ENCODE measurements at places on chromosomes 7 and 10.
A peak's percentile ranks its signal among the peaks of the same experiment; 100 is the strongest.

DNA sequence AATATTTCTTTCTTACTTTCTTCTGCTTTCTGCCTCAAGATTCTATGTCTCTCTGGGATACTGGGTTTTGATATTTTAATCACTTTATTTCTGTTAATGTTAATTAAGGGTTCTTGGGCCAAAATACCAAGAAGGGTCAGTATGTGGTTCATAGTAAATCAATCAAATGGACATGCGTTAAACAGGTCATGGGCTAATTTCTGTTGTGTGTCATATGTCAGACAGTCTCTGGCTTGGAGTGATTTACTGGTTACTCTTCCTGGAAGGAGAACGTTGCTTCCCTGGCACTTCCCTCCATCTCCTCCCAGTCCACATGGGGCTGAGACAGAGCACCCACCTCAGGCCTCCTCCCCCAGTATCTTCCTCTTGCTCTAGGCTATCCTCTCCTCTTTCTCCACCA is 489.1 kb downstream of the SUGCT start:
- DNase-seq: no peak

- DNase-seq: peak; percentile 73
These were observed 9.2 kb upstream of the FOXP2 start for GRCh38 chr7:114405427-114405826.

GRCh38 chr10:44977287-44978212 is 1.1 kb downstream of the DEPP1 start:
- no peak for DNase-seq

GRCh38 chr10:99619090-99619800 is 994 bp downstream of the SLC25A28 start:
- DNase-seq: no peak

- DNase-seq: no peak
These were observed 147.3 kb upstream of the PLXNA4 start for GRCh38 chr7:132723506-132724081.

GRCh38 chr10:133179651-133180050 is 19.6 kb downstream of the KNDC1 start:
- no peak for DNase-seq

DNA sequence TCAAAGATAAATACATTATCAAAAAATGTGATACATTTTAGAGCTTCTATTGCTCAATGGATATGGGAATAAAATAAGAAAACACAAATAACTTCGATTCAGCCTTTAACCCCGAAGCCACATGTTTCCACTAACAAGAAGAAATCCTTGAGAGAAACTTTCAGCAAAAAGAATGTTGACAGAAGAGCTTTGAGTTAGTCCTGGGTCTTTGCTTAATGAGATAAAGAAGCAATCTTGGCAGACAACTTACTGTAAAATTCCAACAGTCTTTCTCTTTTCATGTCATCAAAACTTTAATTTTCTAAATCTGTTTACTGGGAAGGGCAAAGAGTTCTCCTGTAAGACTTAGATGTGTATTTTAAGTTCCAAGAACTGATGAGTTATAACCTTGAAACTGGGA is 810.2 kb downstream of the CNTNAP2 start:
- no peak for DNase-seq

DNA sequence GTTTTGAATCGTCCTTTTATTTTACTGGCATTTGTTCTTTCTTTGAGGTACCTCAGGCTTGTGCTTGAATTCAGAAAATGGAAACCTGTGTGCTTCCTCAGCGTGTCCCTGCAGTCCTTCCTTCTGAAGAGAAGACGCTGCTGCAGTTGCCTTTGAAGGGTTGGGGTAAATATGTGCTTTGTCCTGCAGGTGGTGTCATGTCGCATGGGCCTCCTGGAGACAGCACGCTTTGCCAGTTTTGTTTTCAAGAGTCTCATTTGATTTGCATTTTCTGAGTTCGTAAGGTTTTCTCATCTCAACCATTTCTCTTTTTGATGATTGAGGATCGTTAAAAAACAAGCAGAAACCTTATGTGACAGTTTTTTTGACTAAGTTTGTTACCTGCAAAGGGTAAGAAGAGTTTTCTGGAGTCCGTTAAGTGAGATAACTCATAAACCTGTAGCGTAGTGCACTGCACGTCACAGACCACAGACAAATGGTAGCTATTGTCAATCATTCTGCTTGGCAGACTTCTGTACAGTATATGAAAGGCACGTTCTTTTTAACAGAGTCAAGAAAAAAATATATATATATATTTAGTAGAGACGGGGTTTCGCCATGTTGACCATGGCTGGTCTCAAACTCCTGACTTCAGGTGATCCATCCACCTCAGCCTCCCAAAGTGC is 57.0 kb downstream of the CDC123 start:
- no peak for DNase-seq

GRCh38 chr7:79199961-79200360 is 253.5 kb downstream of the MAGI2 start:
- DNase-seq: no peak

GRCh38 chr7:18352339-18353255 is 143.0 kb upstream of the HDAC9 start:
- DNase-seq: peak; percentile 73

DNA sequence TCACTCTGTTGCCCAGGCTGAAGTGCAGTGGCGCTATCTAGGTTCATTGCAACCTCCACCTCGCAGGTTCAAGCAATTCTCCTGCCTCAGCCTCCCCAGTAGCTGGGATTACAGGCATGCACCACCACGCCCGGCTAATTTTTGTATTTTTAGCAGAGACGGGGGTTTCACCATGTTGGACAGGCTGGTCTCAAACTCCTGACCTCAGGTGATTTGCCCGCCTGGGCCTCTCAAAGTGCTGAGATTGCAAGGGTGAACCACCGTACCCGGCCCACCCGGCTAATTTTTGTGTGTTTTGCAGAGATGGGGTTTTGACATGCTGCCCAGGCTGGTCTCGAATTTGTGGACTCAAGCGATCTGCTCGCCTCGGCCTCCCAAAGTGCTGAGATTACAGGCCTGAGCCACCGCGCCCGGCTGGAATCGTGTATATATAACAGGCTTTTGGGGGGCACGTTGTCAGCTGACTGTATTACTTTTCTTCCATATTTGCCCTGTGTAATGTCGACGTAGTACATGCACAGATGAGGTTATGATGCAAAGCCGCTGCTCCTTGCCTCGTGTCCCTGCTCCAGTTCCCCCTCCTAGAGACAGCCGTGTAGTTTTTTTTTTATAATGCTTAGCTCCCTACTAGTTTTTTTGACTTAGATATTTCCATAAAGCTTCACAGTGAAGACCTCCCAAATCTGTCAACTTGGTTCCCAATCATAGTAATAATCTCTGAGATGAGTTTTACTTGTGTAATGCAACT is 883 bp upstream of the TRA2A start:
- no peak for DNase-seq

GRCh38 chr10:70685455-70685911 is 13.2 kb downstream of the ADAMTS14 start:
- no peak for DNase-seq

- no peak for DNase-seq
These were observed 13.0 kb upstream of the SMIM30 start for GRCh38 chr7:113131367-113131766.

GRCh38 chr7:54788664-54789063 is 29.7 kb upstream of the SEC61G start:
- DNase-seq: peak; percentile 29

GRCh38 chr7:134891696-134892678 is 94.3 kb upstream of the AGBL3 start:
- peak; percentile 30 for DNase-seq

GRCh38 chr10:27643301-27643700 is 102.3 kb downstream of the MKX start:
- no peak for DNase-seq

GRCh38 chr10:56622335-56622973 is 261.4 kb upstream of the ZWINT start:
- DNase-seq: no peak

DNA sequence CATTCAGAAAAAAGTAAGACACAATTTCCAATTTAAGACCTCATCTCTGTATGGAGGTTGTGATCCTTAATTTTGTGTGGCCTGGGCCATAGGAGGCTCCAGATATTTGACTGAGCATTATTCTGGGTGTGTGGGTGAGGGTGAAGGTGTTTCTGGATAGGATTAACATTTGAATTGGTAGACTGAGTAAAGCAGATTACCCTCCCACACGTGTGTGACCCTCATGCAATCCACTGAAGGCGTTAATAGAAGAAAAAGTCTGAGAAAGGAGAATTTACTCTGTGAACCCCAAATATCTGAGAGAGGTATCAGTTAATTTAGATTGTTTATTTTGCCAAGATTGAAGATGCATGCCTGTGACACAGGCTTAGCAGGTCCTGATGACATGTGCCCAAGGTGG is 328.0 kb upstream of the POT1 start:
- DNase-seq: no peak

DNA sequence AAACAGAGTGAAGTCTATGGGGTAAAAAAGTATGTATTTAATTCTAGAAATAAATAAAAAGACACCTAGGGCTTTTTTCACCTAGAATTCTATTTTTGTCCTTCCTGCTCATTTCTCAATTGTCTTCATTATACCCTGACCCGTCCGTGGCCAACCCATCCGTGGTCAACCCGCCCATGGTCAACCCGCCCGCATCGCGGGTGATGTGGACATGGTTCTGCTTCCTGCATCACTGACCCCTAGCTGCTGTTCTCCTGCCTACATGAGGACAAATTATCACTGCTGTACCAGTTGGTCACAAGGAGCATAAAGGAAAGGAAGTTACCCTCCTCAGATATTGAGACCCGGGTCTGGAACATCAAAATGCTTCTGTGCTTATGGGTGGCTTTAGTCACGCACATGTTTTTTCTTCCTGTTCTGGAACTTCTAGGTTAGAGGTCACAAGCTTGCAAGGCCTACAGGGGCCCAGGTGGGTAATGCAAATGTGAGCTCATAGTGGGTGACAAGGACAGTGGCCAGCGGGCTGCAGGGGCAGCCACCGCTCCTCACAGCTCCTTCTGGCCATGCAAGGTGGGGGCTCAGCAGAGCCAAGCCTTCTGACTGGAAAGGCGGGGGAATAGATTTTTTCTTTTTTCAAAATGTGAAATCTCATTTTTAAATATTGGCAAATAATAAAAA is 15.5 kb downstream of the CAMK2G start:
- DNase-seq: no peak

DNA sequence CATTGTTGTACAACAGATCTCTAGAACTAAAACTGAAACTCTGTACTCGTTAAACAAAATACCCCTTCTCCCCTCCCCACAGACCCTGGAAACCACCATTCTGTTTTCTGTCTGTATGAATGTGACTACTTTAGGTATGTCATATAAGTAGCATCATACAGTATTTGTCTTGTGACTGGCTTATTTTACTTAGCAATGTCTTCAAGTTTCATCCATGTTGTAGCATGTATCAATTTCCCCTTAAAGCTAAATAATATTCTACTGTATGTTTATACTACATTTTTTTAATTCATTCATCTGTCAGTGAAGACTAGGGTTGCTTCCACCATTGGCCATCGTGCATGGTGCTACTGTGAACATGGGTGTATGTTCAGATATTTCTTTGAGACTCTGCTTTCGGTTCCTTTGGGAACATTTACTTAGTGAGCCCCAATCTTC is 71.2 kb upstream of the RPA3 start:
- DNase-seq: no peak

GRCh38 chr10:690372-691161 is 1.1 kb upstream of the DIP2C start:
- DNase-seq: no peak

- DNase-seq: no peak
These were observed 16.1 kb upstream of the ABCC2 start for GRCh38 chr10:99766302-99766681.

DNA sequence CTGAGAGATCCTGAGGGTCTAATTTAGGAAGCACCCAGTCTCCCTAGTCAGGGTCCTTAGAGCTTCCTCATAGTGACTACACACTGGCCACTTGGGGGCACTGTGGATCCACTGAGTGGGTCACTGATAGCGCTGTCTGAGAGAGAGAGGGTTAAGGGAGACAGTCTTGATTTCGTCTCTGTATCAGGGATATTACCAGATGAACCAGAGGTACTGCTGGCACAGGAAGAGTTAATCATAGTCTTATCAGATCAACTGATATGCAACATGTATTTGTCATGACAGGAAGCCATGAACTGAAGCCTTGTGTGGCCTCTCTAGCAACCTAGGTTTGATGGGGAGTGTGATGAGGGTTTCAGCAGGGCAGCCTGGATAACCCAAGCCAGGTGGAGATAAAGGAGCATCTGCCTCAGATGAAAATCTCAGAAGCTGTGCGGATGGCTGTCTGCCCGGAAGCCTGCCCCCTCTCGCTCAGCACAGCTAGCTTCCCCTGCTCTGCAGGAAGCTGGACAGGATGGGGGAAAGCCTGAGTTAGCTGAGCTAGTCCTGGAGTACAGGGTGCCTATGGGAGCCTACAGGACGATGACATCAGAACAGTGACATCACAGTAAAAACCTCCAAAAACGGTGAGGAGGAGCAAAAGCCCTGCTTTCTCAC is 214.0 kb upstream of the PRSS1 start:
- peak; percentile 64 for DNase-seq

GRCh38 chr10:86177537-86178155 is 188.9 kb downstream of the GRID1 start:
- DNase-seq: no peak

GRCh38 chr7:28509251-28510025 is 97.1 kb downstream of the CREB5 start:
- DNase-seq: no peak

DNA sequence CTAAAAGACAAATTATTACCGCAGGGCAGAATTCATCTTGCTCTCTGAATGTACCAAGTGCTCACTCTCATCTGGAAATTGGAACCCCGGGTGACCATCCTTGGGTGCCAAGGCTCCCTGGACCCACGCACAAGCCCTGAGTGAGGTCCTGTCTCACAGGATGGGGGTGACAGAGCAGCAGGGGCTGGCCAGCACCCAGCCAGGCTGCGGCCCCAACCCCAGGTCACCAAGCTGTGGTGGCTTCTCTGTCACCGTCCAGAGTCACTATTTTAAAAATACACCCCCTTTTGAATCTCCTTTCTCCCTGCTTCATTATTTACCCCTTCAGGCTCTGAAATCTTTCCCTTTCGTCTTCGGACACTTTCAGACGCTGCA is 148.6 kb downstream of the PRKAG2 start:
- no peak for DNase-seq

Measured in NCI-H2081 (cell line).